Colonic mucosa (tissue), 4 donors: ENCODE measurements at places on chromosomes 3 and 15. TPM values are rescaled to one million over a fixed set of nuclear protein-coding genes. Genes with fewer than 3 reads are reported as not detected.

DNA sequence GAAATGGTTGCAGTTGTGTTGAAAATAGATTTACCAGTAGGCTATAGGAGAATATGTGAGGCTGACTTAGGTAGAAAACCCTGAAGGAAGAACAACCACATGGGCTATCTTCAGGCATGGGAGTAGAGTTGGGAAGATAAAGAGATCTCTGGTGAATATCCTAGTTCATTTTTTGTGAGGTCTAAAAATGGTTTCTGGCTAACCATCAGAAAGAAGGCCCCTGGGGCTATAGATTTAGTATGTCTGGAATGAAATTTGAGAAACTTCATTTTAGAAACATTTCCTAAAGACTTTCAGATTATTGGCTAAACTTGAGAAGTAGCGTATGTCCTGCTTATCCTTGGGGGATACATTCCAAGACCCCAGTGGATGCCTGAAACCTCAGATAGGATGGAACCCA, 148.2 kb downstream of the NAALADL2 start:
- no peak overlapping the region for H3K4me3 ChIP-seq
- no peaks in the 10 kb centered on the region for H3K36me3 ChIP-seq
- no peaks in the 10 kb centered on the region for H3K4me1 ChIP-seq
- H3K27ac ChIP-seq, result no peak overlapping the region

GRCh38 chr3:172173316-172174254, 134.2 kb downstream of the FNDC3B start:
- no peak for DNase-seq
- H3K27me3 ChIP-seq, result no peaks in the 10 kb centered on the region

DNA sequence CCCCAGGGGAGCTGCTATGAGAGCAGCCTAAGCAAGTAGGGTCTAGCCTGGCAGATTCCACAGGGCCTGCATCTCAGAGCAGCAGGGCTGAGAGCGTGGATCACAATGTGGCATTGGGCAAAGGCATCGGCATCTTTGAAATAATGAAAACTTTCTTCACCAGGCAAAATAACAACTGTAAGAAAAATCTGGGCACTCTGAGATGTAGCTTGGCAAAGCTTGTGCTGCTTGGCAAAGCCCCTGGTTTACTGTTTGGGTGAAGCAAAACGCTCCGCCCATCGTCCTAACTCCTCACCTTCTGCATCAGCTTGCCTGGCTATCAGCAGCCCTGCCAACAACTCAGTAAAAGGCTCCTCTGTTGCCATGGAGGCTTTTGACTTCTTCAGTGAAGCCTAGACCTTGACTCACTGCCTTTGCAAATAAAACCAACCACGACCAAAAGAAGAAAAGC, 212.8 kb upstream of the EIF1B start:
- no peak overlapping the region for H3K27ac ChIP-seq
- no peak for DNase-seq
- H3K4me1 ChIP-seq, result no peaks in the 10 kb centered on the region
- no peaks in the 10 kb centered on the region for H3K36me3 ChIP-seq
- H3K27me3 ChIP-seq, result no peaks in the 10 kb centered on the region

DNA sequence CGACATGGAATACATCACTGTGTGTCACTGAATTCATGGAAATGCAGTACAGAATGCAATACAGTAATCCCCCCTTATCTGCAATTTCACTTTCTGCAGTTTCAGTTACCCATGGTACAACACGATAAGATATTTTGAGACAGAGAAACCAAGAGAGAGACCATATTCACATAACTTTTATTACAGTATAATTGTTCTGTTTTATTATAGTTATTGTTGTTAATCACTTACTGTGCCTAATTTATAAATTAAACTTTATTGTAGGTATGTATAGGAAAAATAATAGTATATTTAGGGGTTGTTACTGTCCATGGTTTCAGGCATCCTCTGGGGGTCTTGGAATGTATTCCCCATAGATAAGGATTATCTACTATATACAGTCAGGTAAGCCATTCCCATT, 61.8 kb downstream of the MBNL1 start:
- H3K36me3 ChIP-seq, result no peaks in the 10 kb centered on the region
- H3K27ac ChIP-seq, result no peak overlapping the region
- H3K4me3 ChIP-seq, result no peak overlapping the region
- DNase-seq, result no peak
- no peaks in the 10 kb centered on the region for H3K27me3 ChIP-seq

DNA sequence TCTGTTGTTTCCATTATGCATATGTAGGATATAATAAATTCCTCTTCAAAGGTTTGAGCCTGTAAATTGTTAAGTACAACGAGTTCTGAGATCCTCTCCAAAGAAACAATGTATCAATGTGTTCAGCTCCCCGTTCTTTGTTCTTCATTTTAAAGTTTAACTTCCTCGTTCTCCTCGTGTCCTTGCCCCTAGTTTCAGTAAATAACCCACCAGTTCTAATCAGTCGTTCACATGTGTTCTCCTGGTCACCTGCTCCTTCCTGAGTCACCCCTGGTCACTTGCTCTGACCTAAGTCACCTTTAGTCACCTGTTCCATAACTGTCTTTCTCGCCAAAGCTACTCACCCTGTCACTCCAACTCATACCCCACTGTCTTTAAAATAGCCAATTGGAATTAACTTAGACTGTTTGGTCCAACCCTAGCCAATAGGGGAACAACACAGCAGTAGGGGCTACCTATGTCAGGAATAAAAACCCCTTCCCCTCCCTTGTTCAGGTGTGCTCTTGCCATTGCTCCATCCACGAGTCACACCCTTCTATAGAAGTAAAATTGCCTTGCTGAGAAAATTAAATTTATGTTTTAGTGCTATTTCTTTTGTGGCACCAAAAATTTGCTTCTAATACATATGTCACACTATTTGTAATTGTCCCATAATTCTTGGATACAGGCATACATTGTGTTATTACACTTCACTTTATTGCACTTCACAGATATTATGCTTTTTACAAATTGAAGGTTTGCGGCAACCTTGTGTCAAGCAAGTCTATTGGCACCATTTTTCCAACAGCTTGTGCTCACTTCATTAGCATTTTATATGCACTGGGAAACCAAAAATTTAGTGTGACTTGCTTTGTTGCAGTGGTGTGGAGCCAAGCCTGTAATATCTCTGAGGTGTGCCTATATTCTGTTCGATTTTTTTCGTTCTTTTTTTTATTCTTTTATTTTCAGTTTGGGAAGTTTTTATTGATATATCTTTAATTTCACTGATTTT, 15.3 kb upstream of the MCF2L2 start:
- H3K4me3 ChIP-seq, result no peak overlapping the region
- H3K27me3 ChIP-seq, result no peaks in the 10 kb centered on the region
- DNase-seq, result no peak
- no peaks in the 10 kb centered on the region for H3K4me1 ChIP-seq
- H3K36me3 ChIP-seq, result no peaks in the 10 kb centered on the region

The LCTL gene
- not detected for total RNA-seq

The TERC gene
- 9.6 TPM for total RNA-seq

The SYNPR gene
- 0.17 TPM for total RNA-seq
